ENCODE measurements at places on chromosomes 12 and 14.

- no peak for DNase-seq
These were observed 158.9 kb upstream of the AMIGO2 start for GRCh38 chr12:47238669-47239114.

DNA sequence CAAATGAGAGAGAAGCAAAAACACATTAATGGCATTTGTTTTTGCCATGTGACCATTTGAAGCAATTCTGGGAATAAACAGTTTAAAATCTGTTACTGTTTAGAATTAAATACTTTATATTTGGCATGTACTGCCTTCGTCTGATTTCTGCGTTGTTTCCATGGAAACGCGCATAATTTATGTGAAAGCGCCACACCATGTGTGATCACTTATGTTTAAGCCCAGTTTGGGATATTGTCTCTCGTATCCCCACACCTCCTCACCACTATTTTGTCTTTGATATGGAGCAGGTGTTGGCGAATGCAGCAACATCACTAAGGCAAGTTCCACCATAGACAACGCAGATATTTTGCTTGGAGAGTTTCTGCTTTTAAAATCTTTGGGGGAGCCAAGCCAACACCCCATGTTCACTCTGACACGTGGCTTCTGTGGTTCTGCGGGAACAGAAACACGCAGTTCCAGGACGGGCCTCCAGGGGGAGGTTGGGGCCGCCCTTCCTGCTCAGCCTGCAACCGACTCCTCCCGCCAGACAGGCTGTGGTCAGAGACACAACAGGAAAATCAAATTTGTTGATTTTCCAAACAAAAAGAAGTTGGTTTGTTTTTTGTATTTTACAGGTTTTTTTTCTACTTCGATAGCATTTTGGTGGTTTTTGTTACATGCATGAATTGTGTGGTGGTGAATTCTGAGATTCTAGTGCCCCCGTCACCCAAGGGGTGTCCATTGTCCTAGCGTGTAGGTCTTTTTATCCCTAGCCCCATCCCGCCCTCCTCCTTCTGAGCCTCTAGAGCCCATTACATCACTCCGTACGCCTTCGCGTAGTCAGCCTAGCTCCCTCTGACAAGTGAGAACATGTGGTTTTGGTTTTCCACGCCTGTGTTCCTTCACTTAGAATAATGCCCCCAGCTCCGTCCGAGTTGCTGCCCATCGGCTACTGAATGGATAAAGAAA, 101.9 kb upstream of the SFSWAP start:
- peak; percentile 63 for DNase-seq

DNA sequence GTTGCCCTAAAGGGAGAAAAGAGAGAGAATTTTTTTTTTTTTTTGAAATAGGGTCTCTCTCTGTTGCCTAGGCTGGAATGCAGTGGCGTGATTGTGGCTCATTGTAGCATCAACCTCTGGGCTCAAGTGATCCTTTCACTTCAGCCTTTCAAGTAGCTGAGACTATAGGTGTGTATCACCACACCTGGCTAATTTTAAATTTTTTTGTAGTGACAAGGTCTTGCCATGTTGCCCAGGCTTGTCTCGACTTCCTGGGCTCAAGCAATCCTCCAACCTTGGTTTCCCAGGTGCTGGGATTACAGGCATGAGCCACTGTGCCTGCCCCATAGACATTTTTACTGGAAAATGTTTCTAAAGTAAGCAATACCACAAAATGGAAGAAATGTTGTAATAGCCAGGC, 36.8 kb downstream of the YARS2 start:
- no peak for DNase-seq

DNA sequence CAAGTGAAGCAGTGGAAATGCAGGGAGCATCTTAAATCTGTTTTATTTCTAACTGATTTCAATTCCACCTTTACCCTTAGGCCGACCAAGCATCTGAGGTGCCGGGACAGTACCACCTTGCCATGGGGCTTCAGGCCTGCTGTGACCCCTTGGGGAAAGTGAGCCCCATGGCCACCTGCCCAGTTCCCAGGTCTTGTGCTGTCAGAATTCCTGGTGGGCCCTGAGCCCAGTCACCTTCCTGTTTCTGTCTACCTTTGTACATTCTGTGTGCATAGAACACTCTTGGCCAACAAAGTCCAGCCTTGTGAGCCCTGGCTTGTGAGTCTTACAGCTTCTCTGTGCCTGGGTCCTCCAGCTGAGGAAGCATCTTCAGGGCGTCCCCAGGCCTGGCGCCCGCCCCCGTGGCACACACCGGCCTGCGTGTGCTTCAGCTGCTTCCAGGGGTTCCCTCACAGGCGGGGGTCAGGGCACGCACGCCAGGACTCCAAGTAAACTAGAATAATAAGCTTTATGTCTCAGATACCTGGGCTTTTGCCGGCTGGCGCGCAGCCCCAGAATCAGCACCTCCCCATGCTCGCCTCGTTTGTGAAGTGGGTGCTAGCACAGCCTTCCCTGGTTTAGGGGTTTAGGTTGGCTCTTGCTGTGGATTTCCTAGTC, 10.3 kb downstream of the ZFYVE21 start:
- DNase-seq, result no peak

Measured in CD4-positive, alpha-beta T cell treated with Interleukin-15 for 1 hour (primary cell).